Stimulated activated CD8-positive, alpha-beta memory T cell treated with anti-CD3 and anti-CD28 coated beads, Interleukin-7, amount 100 ng/mL, for 1 hour (primary cell): ENCODE measurements at places on chromosomes 2 and 18.

GRCh38 chr2:234166531-234166930, 116.0 kb downstream of the SPP2 start:
- DNase-seq, result no peak

- DNase-seq, result no peak
These were observed 295.4 kb upstream of the ATP5MC3 start for GRCh38 chr2:175476948-175477347.

- no peak for DNase-seq
These were observed 400.5 kb upstream of the TCF4 start for GRCh38 chr18:55988537-55988936.

GRCh38 chr2:60552851-60553494, 481 bp downstream of the BCL11A start:
- no peak for DNase-seq

GRCh38 chr2:164458792-164459191, 162.5 kb downstream of the GRB14 start:
- DNase-seq, result no peak

DNA sequence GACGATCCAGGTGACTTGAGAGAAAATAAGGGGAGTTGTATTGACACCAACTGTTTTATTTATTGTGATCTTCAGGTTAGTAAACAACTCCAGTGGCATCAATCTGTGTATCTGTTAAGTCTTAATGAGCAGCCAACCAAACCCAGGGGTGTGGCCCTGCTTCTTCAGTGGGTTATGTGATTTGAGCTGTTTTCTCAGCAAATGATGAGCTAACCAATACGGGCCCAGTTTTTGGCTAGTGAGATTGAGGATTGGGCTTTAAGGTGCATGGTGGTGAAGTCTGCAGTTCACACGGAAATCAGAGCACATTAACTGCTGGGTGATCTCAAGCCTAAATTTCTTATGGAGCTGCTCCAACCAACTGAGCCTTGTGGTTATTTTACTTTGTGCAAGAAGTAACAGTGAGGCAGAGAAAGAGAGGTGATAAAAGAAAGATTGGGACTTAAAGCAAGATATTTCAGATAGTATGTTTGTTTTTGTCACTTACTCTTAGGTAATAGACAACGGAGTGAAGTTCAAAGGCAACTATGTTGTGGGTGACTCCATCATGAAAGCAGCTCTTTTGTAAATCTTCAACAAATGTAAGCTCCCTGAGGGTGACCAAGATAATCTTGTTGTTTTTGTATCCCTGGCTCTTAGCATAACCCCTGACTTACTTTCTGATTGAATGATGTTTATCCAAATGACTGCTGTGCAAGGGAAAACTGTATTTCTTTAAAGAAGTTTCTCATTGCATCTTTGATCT, 2.4 kb downstream of the MTCL1 start:
- DNase-seq, result no peak

- no peak for DNase-seq
These were observed 15.0 kb downstream of the RND3 start for GRCh38 chr2:150472511-150472899.

- no peak for DNase-seq
These were observed 118.3 kb upstream of the DNAJC10 start for GRCh38 chr2:182597570-182598295.

DNA sequence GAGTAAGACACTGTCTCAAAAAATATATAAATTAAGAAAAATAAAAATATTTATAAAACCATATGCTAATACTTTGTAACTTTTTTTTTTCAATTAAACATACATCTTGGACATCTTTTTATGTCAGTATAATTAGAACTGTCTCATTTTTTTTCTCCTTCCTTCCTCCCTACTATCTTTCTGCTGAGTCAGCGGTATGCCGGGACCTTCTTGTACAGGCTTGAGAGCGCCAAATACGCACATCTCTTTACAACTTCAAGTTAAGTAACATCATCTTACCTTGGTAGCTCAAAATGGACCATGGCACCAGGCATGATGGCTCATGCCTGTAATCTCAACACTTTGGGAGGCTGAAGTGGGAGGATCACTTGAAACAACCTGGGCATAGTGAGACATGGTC, 153.4 kb downstream of the FAM161A start:
- DNase-seq, result no peak

- DNase-seq, result no peak
These were observed 638 bp downstream of the ST3GAL5 start for GRCh38 chr2:85888020-85888683.

DNA sequence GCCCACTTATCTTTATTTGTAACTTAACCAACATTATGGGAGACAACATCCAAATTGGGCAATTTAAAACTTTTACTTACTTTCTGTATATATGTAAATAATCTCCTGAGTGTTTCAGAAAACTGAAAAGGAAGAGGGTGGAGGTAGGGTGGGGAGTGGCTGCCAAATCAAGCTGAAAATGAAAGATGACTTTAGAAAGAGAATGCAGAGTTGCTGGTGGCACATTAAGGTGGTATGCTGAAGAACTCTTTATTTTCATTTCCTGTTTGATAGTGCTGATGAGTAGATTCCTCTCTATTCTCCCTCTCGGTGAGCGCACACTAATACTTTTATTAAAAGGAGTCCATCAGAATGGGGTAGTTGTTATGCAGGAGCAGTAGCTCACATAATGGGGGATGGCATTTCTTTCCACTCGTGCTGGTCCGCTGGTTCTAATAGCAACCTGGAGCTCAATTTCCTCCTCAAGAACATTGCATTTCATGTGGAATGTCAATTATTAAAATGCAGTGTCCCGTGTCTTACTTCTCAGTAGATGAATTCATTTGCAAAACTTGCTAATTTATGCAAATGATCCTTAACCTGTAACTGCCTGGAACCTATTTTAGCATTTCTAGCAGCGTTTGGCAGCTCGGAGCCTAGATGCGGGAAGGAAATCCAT, 466.9 kb upstream of the HNRNPA3 start:
- DNase-seq, result no peak

DNA sequence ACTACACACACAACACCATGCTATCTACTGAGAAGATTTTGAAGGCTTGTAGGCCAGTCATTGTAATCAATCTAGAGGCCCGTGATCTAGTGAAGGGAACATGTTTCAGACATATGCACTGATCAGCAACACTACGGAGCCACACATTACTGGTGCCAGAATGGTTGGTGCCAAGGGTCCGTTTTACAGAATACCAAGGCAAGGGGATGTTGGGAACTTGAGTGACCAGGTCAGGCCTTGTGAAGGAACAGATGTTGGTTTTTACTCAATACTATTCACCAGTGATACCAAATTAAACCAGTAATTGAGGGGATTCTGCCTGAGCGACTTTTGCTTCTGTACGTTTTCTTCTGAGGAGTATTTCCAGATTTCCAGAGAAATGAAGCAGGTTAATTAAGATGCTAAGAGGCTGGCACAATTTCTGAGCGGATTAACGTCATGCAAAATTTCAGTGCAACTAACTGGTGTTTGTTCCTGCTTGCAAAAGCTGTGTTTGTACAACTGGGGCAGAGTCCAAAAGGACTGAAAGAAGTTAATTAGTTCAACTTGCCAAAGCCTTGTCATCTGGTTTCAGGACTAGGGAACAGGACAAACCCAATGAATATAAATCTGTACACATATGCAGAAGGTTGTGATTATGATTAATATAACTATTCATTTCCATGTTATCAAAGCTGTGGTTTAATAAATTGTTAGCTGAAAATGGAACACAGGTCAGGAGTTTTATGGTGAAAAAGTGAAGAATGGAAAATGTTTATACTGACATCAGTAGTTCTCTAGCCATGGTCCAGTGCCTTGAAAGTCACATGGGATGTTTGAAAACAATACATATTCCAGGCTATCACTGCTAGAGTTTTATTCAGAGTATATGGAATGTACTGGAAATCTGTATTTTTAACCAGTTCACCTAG, 432.1 kb upstream of the DCC start:
- no peak for DNase-seq

- no peak for DNase-seq
These were observed 457.0 kb downstream of the METTL4 start for GRCh38 chr18:2114289-2114688.

- DNase-seq, result no peak
These were observed 363.7 kb upstream of the CHAC2 start for GRCh38 chr2:53403792-53404413.

GRCh38 chr2:56892382-56892781, 708.6 kb downstream of the CCDC85A start:
- DNase-seq, result no peak

GRCh38 chr2:230473378-230473777, 57.4 kb downstream of the SP100 start:
- DNase-seq, result no peak

- no peak for DNase-seq
These were observed 143.9 kb downstream of the MYT1L start for GRCh38 chr2:2187196-2187595.

- no peak for DNase-seq
These were observed 73.1 kb downstream of the ACKR3 start for GRCh38 chr2:236642584-236643291.

DNA sequence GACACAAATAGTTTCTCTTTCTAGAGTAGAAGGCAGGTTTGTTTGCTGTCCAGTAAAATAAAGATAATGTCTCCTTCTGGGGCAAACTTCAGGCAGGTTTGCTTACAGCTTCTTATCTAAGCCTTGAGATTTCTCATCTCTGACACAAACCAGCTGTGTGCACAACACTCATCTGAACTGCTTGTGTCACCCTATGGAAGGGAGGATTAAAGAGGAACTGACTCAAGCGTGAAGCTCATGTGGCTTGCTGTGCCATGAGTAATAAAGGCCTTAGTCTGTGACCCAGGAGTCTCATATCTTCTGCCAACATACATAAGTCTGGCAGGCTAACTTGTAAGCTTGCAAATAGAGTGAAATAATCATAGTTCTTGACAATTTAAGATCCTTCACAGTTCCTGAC, 24.2 kb upstream of the CPO start:
- DNase-seq, result no peak

- DNase-seq, result no peak
These were observed 54.8 kb downstream of the ADI1 start for GRCh38 chr2:3464401-3465005.

DNA sequence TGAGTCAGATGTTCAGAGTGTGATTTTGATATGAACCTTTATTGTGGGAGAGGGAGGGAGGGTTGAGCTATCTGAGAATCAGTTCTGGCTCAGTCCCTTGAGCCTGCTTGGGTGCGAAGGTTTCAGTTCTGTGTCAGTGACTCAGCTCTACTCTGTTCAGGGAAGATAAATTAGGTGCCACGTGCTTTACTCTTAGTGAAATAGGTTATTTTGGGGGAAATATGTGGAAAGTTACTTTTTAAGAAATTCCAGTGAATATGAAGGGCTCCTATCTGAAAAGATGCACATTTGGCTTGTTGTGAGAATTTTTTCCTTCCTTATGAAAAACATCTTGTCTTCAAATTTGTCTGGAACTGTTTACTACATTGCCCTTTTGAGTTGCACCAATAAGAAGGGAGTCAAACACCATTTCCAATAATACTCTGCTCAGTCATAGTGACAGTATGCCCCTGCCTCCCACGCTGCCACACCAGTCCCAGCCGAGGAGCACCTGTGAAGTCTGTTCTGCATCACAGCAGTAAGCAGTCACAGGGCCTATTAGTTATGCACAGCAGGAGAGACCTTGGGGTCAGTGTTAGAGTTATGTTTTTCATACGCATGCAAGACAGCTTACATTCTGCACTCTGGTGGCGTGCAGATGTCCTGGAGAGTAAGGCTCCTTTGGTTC, 32.8 kb upstream of the DNAH7 start:
- DNase-seq, result no peak

- no peak for DNase-seq
These were observed 67.6 kb upstream of the MCFD2 start for GRCh38 chr2:46983065-46983801.

DNA sequence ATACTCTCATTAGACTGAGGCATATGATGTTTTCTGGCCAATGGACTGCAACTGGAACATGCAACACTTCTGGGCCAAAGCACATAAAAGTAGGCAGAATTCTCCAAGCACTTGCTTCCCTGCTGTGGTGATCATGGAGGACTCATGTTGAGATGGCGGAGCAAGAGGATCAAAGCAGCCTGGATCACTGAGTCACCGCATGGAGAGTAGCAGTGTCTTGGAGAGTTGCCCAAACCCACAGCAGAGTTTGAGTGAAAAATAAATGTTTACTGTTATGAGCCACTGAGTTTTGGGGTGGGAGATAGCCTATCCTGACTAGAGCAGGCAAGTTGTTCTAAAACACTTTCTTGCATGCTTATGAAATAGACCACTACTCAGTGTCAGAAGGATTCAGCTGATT, 359.5 kb downstream of the ZNF521 start:
- DNase-seq, result no peak
